Stimulated activated CD4-positive, alpha-beta T cell treated with anti-CD3 and anti-CD28 coated beads, TNF-alpha, amount 100 ng/mL, for 48 hours (primary cell): ENCODE measurements at places on chromosomes 6 and 20.

- DNase-seq: no peak
These were observed 281.5 kb downstream of the SLC35F1 start for GRCh38 chr6:118188561-118188960.

GRCh38 chr6:3509336-3509735 lies 52.5 kb upstream of the SLC22A23 start:
- no peak for DNase-seq

DNA sequence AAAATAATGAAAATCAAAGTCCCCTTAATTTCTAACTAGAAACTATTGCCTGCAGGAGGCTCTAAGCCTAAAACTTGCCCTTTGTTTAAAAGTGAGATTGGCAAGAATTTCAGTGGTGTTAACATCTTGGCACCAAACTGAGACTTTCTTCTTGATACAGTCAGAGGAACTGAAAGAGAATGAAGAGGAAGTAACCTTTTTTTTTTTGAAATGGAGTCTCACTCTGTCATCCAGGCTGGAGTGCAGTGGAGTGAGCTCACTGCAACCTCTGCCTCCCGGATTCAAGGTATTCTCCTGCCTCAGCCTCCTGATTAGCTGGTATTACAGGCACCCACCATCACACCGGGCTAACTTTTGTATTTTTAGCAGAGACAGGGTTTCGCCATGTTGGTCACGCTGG lies 3.6 kb downstream of the DOP1A start:
- no peak for DNase-seq

GRCh38 chr6:91376686-91377085 lies 789.8 kb upstream of the MAP3K7 start:
- no peak for DNase-seq

- no peak for DNase-seq
These were observed 23.1 kb downstream of the PSMG4 start for GRCh38 chr6:3281631-3282475.
